ENCODE measurements at places on chromosomes 16 and 17. TPM values are rescaled to one million over a fixed set of nuclear protein-coding genes. Genes with fewer than 3 reads are reported as not detected.

Gene AGRP
- not detected for total RNA-seq

DNA sequence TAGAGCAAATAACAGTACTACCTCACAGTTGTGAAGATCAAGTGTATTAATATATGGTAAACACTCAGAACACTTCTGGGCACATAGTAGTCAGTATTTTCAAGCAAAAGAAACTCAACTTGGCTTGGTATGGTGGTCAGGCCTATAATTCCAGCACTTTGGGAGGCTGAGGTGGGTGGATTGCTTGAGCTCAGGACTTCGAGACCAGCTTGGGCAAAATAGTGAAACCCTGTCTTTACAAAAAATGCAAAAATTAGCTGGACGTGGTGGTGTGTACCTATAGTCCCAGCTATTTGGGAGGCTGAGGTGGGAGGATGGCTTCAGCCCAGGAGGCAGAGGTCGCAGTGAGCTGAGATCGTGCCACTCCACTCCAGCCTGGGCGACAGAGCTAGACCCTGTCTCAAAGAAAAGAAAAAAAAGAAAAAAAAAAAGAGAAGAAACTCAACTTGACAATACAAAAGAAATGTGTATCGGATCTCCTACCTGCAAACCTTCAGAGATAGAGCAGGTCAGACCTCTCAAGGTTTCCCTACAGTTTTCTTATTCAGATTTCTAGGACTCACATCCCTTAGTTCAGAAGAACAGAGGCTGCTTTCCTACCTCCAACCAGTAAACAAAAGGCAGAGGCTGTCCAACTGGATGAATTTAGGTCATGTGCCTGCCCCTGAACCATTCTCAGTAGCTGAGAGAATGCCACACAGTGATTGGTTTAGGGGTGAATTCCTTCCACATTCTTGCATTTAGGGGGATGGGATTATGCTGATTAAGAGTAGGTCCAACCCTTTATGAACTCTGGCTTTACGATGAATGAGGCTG lies 1.7 kb upstream of the KPNA2 start:
- no peak for DNase-seq

- DNase-seq, result peak; percentile 87
These were observed 15.8 kb downstream of the SNX20 start for GRCh38 chr16:50665128-50665878.

DNA sequence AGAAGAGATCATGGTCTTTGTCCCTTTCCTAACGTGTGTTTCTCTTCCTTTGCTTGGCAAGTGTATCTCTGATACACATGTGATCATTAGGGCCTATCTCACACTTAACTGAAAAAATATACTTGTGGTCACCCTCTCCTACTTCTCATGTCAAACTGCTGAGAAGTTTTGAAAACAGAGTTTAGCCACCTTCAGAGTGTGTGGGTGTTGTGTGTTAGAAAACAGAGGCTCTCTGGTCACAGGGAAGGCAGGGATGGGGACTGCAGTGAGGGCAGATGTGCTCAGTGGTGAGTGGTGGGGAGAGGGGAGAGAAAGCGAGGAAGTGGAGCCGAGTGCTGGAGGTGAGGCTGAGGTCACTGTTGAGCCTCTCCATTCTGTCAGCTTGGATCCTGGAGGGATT lies 29.4 kb downstream of the GRB7 start:
- no peak for DNase-seq

Gene CFAP119
- total RNA-seq, result 12.7 TPM

DNA sequence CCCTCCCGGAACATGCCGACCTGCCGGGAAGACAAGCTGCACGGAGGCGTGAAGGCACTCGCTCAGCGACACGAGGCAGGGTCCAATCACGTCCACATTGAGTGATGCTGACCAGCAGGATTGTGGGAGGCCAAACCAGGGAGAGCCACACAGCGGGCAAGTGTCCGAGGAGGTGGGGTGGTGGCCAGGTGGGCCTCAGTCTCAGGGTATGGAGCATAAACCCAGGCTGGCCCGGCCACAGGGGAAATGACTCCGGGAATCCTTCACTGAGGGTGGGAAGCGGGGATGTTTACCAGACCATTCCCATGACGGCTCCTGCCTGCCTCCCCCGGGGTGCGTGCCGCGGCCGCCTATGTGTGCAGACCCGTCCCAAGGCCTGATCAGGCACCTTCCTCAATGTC lies 62.5 kb downstream of the RPH3AL start:
- no peak for DNase-seq

GRCh38 chr16:78984324-78984723 lies 616.2 kb downstream of the MAF start:
- DNase-seq, result peak; percentile 35

Gene KRT222
- not detected for total RNA-seq

- no peak for DNase-seq
These were observed 28.0 kb downstream of the CRHR1 start for GRCh38 chr17:45812102-45812501.

- DNase-seq, result no peak
These were observed 164.7 kb upstream of the CACNG5 start for GRCh38 chr17:66670206-66670605.

DNA sequence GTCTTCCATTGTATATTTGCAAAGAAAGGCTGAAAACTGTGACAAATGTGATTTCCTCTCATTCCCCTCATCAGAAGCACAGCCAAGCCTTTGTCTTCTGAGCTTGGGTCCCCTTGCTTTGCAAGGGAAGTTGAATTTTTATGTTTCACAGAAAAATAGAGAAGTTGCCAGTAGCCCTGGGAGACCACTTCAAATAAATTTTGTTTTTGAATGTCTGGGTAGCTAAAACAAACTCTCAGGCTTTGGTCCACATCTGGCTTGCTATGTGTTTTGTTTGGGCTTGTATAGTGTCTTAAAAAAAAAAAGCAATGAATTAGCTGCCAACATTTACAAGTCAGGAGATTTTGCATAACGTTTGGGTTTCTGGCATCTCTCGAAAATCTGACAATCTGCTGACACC lies 24.1 kb downstream of the PIK3R6 start:
- no peak for DNase-seq

Gene TMEM114
- not detected for total RNA-seq

DNA sequence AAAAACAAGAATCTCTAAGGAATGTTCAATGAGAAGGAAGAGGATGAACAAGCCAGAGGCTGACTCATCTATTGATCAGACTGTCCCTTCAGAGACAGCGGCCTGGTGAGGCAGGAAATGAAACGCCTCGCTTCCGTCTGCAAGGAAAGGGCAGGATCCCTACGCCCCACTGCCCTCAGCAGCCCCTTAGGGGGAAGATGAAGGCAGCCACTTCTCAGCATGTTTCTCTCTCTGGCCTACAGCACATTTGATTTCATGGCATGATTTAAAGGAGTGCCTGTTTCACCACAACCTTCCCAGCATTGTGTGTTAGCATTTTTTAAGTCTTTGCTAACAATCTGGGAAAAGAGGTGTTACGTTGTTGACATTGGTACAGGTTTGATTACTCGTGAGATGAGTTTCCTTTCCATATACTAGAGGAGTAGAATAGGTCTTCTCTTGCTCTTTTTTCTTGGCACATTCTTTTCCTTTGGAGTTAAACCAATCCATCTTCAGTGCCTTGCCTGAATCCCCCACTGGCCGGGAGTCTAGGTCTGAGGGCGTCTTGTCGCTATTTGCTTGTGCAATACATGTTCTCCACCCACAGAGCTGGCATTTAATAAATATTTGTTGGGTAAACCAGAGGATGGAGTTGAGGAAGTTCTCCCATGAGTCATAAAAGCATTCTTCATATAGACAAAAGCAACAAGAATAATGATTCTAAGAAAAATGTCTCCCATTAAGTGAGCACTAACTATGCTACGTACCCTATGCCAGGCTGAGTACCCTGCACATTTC lies 47.4 kb downstream of the RBFOX3 start:
- no peak for DNase-seq

Gene ZFP3
- 6.2 TPM for total RNA-seq

- DNase-seq, result no peak
These were observed 13.9 kb upstream of the NCBP3 start for GRCh38 chr17:3859940-3860339.

- DNase-seq, result no peak
These were observed 21.4 kb downstream of the CARD14 start for GRCh38 chr17:80191192-80191591.

DNA sequence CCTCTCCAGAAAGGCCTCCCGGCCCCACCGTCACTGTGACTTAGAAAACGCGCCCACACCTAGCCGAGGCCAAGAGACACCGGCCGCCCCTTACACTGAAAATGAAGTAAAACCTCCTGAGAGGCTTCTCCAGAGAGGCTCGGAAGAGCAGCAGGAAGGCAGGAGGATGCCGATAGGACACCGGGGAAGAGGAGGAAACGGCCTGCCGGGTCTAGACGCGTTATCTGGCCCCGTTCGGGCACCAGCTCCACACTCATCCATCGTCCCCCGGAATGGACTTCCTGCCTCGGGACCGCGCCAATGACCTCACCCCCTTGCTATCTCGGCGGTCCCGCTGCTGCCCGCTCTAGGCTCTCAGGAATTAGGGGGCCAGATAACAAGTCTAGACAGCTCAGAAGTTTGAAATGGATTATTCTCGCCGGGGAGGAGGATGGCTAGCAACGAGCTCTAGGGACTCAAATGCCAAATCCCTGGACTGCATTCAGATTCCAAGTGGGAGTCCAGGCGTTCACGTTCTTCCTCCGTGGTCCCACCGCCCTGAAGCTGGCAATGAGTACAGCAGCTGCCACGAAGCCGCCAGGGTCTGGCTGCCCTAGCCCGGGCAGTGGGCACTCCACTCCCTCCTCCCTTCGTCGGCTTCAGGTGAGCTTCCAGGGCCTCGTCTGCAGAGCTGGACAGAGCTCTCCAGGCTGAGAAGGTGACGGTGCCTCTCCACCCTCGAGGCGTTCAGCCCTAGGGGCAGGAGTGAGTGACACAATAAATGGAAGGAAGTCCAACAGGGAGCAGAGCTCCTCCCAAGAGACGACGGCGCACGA lies 350.9 kb downstream of the FOXL1 start:
- no peak for DNase-seq

GRCh38 chr17:66355510-66355909 lies 53.1 kb downstream of the PRKCA start:
- no peak for DNase-seq

Measured in colonic mucosa (tissue), 4 donors.